ENCODE measurements at places on chromosomes 6 and 20. TPM values are rescaled to one million over a fixed set of nuclear protein-coding genes. Genes with fewer than 3 reads are reported as not detected.

Gene HTR1B
- 0.13 TPM for total RNA-seq

Gene TFAP2A
- 0.40 TPM for total RNA-seq

Gene MICAL1
- 14.3 TPM for total RNA-seq

Gene ABHD16B
- not detected for total RNA-seq

Gene MEP1A
- not detected for total RNA-seq

Gene BNIP5
- not detected for total RNA-seq

Gene ADAM33
- total RNA-seq = 24.5 TPM

Gene SLC23A2
- 63.7 TPM for total RNA-seq

Gene WFDC13
- total RNA-seq = not detected

Gene PPP1R16B
- total RNA-seq = 14.4 TPM

Gene INSM1
- total RNA-seq = not detected

Gene HLA-DPA1
- total RNA-seq = 56.8 TPM

Gene GSTA2
- not detected for total RNA-seq

Gene VNN1
- 5.8 TPM for total RNA-seq

Gene ZC2HC1B
- not detected for total RNA-seq

Gene SAMD5
- 8.0 TPM for total RNA-seq

Gene RFX6
- total RNA-seq = not detected

Gene SLC17A3
- not detected for total RNA-seq
